Skin of body (tissue), 3 donors: ENCODE measurements at places on chromosomes 16 and 17.

DNA sequence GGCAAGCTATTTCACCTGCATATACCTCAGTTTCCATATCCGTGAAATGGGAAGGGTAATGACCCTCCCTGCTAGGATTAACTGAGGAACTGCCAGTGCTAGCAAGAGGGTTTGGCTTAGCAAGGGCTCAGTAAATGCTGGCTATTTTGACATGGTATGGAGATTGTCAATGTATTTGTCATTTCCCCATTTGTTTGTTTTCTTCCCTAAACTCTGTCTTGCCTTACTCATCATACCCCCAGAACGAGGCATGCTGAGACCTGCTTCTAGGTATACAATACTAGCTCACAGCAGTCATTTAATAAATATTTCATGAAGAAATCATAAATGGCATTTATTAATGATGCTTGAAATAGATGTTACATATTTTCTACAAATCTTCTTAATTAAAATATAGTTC lies 124.0 kb downstream of the DYNLRB2 start:
- no peak for DNase-seq

DNA sequence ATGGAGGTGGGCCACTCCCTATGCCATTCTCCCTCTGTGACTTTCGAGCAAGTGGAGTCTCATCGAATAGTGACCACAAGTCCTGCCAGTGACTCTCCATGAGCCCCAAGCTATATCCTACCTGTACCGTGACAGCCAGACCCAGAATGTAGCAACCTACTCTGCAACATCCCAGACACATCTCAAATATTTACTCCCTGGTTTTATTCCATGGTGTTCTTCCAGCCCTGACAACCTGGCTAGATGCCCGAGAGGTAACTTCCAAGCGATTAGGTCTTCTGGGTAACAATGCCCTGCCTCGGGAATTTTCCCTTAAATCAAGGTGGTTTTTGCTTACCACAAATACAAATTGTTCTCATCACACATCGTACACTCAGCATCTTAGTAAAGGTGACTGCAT lies 211.7 kb downstream of the ZFHX3 start:
- DNase-seq: no peak

GRCh38 chr16:66397736-66398433 lies 29.2 kb upstream of the BEAN1 start:
- DNase-seq: no peak

GRCh38 chr16:52283584-52284375 lies 263.2 kb downstream of the TOX3 start:
- DNase-seq: no peak

- DNase-seq: no peak
Observed at GRCh38 chr17:7515911-7516610, 31.9 kb downstream of the POLR2A start.

- DNase-seq: no peak
Observed at GRCh38 chr17:18961634-18962493, 9.9 kb downstream of the SLC5A10 start.

DNA sequence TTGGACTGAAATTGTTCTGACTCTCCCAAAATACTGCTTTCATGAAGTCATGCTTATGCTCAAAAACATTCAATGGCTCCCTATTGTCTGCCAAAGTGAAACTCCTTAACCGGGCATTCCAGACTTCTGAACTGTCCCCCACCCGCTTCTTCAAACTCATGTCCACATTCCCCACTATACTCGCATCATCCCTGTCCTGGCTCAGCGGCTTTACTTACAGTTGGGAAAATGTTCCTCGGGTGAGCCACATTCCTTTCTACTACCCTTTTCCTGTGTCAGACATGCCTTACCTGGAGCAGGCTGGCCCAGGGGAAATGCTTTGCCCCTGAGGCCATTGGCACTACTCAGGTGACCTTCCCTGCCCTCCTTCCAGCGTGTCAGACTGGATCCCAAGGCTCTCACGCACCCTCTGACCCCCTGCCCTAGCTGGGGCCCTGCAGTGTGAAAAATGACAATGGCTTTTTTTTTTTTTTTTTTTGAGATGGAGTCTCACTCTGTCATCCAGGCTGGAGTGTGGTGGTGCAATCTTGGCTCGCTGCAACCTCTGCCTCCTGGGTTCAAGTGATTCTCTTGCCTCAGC lies 5.3 kb downstream of the CYGB start:
- DNase-seq: no peak

DNA sequence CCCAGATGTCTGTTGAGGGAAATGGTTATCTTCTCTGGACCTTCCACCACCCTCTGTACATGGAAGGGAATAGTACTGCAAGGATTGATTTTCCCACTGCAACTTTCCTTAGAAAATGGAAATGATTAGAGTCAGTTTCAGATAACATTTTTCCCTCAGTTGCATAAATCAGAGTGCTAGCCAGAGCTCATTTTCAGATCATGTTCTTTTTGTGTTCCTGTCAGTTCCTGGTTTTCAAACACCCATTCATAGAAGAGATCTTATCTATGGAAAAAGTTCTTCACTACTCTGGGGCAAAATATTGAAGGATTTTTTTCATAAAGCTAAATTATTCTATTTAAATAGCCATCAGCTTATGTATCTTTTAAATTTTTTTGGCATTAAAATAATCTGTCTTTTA lies 11.7 kb upstream of the COX10 start:
- DNase-seq: no peak

- no peak for DNase-seq
Observed at GRCh38 chr17:74888469-74888868, 5.0 kb downstream of the FADS6 start.

DNA sequence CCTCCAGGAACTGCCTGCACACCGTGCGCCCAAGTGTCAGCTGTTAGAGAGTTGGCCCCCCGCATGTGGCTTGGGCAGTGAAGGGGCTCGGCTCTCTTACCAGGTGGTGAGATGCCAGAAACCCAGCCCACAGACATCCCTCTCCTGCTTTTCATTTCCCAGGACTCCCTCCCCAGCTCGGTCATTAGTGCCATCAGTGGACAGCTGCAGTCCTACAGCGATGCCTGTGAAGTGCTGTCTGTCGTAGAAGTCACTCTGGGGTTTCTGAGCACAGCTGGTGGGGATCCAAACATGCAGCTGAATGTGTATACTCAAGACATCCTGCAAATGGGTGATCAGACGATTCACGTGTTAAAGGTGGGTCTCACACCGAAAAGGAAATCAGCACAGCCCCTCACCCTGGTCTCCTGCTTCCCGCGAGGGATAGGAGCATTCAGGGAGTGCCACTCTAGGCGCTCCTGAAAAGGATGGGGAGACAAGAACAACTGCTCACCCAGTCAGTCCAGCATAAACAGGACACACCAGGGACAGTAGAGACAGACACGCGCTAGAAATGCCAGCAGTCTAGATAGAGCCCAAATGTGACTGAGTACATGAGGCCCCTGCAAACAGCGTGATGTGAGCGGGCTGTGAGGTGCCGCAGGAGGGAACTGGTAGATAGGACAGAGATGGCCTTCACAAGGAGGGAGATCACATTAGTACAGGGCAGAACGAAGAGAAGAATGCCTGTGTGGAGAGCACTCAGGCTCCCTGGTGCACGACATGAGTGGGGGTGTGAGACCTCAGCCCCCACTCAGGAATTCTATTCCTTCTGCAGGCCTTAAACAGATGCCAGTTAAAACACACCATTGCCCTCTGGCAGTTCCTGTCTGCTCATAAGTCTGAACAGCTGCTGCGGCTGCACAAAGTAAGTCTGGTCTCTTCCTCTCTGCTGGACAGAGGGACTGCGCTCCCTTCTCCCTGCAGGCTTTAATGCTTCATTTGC lies 25.7 kb upstream of the ENDOV start:
- DNase-seq: no peak

GRCh38 chr17:50621574-50622031 lies 13.1 kb upstream of the ABCC3 start:
- DNase-seq: no peak

- no peak for DNase-seq
Observed at GRCh38 chr17:2037155-2037554, 4.7 kb upstream of the OVCA2 start.

- DNase-seq: peak; percentile 64
Observed at GRCh38 chr17:7589204-7589868, 558 bp downstream of the SOX15 start.

DNA sequence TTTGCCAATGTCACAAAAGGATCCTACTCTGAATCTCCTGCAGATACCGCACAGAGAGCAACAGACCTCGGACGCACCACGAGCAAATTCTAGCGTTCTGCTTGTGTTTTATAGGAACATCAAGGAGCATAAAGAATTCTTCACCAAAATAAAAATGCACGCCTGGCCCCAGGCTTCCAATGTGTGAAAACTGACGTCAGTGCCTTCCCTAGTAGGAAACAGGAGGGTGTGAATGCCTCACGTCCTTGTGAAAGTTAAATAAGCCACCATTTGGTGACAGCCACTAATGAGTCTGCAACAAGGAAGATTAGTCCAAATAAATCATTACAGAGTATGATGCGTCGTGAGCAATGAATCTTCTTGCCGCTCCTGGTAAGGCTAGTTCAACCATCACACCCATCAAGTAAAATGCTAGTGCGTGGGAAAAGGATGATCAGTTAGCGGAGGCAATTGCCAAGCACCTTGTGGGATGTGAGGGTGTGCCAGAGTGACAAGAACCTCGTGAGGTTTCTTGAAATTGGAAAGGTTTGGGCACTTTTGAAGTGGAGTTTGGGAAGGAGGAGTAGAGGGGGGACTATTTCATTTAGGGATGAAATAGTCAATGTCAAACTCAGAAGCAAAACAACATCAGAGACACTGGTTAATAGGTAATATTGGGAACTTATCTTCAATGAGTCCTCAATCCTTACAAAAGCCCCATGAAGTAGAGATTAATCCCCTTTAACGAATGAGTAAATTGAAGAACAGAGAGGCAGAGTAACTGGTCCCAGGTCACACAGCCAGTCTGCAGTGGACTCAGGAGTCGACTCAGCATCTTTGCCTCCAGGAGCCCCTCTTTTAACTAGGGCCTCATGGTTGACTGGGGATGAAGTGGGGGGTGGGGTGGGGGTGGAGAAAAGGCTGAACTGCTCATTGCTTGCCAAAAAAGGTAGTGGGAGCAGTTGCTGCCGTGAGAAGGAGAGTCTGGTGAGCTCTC lies 238.8 kb downstream of the SLC39A11 start:
- no peak for DNase-seq

DNA sequence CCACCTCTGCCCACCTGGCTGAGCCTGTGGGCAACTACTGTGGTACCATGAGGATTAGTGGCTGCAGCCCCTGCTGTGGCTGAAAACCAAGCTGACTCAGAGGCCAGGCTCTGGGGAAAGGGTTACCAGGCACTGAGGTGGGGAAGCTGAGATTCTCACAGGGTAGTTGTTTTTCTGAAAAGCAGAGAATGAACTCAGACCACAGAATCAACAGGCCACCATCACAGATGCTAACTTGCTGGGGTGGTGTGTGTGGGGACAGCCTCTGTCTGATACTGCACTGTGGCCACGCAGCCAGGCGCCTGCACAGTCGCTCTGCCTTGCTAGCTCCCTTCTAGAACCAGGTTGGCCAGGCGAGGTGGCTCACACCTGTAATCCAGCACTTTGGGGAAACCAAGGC lies 28.8 kb downstream of the NPLOC4 start:
- DNase-seq: no peak

DNA sequence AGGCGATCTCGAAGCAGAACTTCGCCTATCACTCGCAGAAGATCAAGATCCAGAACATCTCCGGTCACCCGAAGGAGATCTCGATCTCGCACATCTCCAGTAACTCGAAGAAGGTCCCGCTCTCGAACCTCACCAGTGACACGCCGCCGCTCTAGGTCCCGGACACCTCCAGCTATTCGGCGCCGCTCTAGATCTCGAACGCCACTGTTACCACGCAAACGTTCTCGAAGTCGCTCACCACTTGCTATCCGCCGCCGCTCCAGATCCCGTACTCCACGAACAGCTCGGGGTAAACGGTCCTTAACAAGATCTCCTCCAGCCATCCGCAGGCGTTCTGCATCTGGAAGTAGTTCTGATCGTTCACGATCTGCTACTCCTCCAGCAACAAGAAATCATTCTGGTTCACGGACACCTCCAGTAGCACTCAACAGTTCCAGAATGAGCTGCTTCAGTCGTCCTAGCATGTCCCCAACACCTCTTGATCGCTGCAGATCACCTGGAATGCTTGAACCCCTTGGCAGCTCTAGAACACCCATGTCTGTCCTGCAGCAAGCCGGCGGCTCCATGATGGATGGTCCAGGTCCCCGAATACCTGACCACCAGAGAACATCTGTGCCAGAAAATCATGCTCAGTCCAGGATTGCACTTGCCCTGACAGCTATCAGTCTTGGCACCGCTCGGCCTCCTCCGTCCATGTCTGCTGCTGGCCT lies 10.5 kb downstream of the ELOB start:
- no peak for DNase-seq

DNA sequence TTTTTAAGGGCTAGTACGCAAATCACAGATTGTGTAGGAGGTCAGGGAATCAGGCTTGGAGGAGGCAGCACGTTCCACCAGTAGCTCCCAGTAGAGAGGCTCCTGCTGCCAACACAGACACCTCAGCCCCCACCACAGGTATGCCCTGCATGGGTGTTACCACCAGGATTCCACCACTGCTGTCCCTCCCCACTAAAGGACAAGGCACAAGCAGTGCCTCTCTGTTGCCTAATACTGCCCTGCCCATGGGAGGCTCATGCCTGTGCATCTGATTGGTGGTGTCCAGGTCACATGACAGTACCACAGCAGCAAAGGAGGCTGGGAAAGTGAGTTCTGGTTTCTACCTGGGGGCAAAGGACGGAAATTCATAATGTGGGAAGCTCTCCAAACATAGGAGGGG lies 33.6 kb upstream of the CACNG4 start:
- no peak for DNase-seq

GRCh38 chr17:70040336-70040735 lies 34.7 kb upstream of the KCNJ16 start:
- DNase-seq: no peak

GRCh38 chr17:63285551-63285950 lies 160.6 kb downstream of the CYB561 start:
- no peak for DNase-seq

GRCh38 chr16:51657848-51658247 lies 506.8 kb upstream of the SALL1 start:
- DNase-seq: no peak

DNA sequence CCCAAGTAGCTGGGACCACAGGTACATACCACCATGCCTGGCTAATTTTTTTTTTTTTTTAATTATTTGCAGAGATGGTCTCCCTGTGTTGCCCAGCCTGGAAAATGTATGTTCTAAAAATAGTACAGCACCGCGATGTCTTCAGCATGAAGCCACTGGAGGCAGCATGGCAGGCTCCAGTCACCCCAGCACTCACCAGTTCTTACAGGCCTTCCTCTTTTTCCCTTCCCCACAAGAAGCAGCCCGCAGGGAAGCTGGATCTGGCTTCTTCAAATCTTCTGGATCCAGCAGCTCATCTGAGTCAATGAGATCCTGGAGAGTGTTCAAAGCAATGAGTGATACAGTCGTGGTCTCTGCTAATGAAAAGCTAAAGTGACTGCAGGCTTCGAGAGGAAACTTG lies 16.2 kb downstream of the CIAPIN1 start:
- DNase-seq: no peak

DNA sequence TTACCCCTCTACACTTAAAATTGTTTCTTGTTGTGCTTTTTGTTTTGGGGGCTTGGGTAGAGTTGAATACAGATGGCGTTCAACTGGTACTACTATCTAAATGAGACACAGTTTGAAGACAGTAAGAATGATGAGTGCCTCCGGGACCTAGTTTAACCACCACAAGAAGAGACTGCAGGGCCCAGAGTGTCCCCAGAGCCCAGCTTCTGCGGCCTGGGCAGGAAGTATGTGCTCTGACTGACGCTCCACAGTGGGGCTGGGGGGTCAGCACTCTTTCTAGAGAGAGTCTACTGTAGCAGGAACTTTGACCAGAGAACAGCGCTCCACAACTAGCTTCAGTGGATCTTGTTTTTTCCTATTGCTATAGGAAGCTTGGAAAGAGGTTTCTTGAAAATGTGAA lies 174.0 kb downstream of the VPS53 start:
- no peak for DNase-seq
